ENCODE measurements at places on chromosomes 7 and 10. TPM values are rescaled to one million over a fixed set of nuclear protein-coding genes. Genes with fewer than 3 reads are reported as not detected.

DNA sequence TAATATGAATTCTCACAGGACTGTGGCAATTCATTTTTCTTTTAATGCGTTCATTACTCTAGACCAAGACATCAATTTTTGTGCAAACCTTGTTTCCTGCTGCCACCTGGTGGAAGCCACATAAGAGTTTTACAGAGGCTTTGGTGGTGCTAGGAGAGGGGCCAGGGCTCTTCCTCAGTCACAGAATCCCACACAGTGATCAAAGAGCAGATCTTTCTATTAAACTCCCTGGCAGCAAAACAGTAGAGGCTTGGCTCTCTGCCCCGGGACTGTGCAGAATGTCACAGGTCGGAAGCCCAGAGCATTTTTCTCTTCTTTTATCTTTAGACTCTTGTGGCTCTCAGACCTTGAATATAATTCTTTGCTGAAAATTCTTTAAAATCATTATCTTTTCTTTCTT is 506.4 kb upstream of the C7orf33 start:
- no peaks in the 10 kb centered on the region for H3K27me3 ChIP-seq
- H3K4me1 ChIP-seq, result no peaks in the 10 kb centered on the region
- no peak overlapping the region for H3K4me3 ChIP-seq
- no peak overlapping the region for H3K27ac ChIP-seq
- DNase-seq, result no peak

The AGR2 gene
- total RNA-seq, result not detected

DNA sequence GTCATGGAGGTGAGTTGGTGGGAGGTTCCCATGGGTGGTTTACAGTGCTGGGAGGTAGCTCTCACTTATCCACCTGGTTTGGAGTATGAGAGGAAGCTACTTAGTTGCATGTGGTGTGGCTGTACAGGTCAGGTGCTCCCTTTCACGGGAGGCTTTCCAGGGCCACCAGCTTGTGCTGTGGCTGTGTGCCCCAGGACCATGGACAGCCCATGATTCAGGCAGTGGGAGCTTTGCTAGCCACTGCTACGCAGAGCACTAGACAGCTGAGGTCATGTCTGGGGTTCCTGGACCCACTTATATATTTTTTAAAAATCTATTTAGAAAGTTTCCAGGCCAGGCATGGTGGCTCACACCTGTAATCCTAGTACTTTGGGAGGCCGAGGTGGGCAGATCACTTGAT is 42.5 kb upstream of the KCNMA1 start:
- H3K27me3 ChIP-seq, result no peaks in the 10 kb centered on the region
- no peak for DNase-seq
- no peaks in the 10 kb centered on the region for H3K36me3 ChIP-seq
- no peak overlapping the region for H3K4me3 ChIP-seq
- no peaks in the 10 kb centered on the region for H3K4me1 ChIP-seq
- no peak overlapping the region for H3K27ac ChIP-seq

DNA sequence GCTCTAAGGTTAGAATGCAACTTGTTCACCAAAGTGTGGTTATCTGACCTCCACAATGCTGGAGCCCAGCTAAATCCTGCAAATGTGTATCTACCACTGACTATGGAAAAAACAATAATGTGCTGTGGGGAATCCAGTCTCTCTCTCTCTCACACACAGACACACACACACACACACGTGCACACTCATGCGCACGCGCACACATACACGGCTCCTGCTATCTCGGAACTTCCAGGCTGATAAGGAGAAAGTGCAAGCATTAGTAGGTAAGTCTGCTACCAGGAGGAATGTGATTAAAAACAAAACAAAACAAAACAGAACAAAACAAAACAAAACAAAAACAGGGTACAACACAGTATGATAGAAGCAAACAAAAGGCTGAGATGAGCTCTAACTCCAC is 205.2 kb downstream of the FRMD4A start:
- H3K4me1 ChIP-seq, result no peaks in the 10 kb centered on the region
- H3K27ac ChIP-seq, result no peak overlapping the region
- H3K4me3 ChIP-seq, result no peak overlapping the region
- H3K27me3 ChIP-seq, result no peaks in the 10 kb centered on the region
- H3K36me3 ChIP-seq, result no peaks in the 10 kb centered on the region

The INTS15 gene
- 56.6 TPM for total RNA-seq

DNA sequence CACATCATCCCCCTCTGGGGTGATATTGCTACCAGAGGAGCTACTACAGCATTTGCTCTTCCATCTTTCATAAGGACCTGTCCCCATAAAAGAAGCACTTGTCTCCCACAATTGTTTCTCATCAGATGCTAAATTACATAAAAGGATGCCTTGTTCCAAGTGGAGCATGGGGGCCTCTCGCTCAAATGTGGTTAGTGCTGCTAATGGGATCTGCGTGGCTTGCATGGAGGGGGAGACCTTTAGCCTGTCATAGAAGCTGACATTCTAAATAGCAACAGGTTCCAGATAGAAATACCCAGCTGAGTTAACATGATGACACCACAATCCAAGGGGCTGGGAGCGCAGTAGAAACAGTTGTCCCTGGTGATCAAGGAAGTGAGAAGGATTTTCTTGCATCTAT is 257.9 kb downstream of the SFMBT2 start:
- DNase-seq, result no peak
- no peaks in the 10 kb centered on the region for H3K27me3 ChIP-seq
- no peak overlapping the region for H3K27ac ChIP-seq
- H3K4me1 ChIP-seq, result no peaks in the 10 kb centered on the region
- no peaks in the 10 kb centered on the region for H3K36me3 ChIP-seq
